ENCODE measurements at places on chromosomes 7 and 10. TPM values are rescaled to one million over a fixed set of nuclear protein-coding genes. Genes with fewer than 3 reads are reported as not detected.

PILRA gene
- polyA plus RNA-seq = 0.67 TPM

BTBD16 gene
- 0.04 TPM for polyA plus RNA-seq

CLDN15 gene
- 21.1 TPM for polyA plus RNA-seq

GRCh38 chr7:112635742-112636141, 154.5 kb downstream of the TMEM168 start:
- DNase-seq = no peak
- no peak overlapping the region for H3K27ac ChIP-seq
- no peaks in the 10 kb centered on the region for H3K36me3 ChIP-seq
- no peaks in the 10 kb centered on the region for H3K27me3 ChIP-seq
- no peak overlapping the region for H3K4me3 ChIP-seq
- peaks cover 3% of the 10 kb centered on the region for H3K4me1 ChIP-seq

DNA sequence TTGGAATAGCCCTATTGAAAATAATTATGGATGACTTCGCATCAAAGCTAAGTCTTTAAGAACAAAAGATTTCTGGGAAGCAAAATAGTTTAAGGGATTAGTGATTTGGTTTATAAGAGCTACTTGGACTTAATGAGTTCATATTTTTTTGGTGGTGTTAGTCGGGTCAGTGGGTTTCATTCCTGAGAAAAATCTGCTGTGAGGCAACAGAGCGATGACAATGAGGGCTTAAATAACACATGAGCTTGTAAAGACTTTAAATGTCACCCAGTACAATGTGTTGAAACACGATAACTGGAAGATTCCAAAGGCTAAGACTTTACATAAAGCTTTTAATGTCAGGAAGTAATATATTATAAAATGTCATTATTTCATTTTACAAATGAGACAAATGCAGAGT, 178.8 kb downstream of the ARL4A start:
- H3K27ac ChIP-seq = no peak overlapping the region
- peaks cover 6% of the 10 kb centered on the region for H3K4me1 ChIP-seq
- no peaks in the 10 kb centered on the region for H3K27me3 ChIP-seq
- no peak overlapping the region for H3K4me3 ChIP-seq
- peak; percentile 54 for DNase-seq

GRCh38 chr10:118467200-118467599, 125.1 kb upstream of the FAM204A start:
- no peaks in the 10 kb centered on the region for H3K27me3 ChIP-seq
- no peaks in the 10 kb centered on the region for H3K36me3 ChIP-seq
- DNase-seq = no peak
- no peak overlapping the region for H3K27ac ChIP-seq
- H3K4me1 ChIP-seq = no peaks in the 10 kb centered on the region

- no peak overlapping the region for H3K4me3 ChIP-seq
- no peaks in the 10 kb centered on the region for H3K36me3 ChIP-seq
- no peak for DNase-seq
- no peaks in the 10 kb centered on the region for H3K4me1 ChIP-seq
- no peak overlapping the region for H3K27ac ChIP-seq
Measured at GRCh38 chr7:142703655-142704305, 45.5 kb upstream of the PRSS1 start.

DNA sequence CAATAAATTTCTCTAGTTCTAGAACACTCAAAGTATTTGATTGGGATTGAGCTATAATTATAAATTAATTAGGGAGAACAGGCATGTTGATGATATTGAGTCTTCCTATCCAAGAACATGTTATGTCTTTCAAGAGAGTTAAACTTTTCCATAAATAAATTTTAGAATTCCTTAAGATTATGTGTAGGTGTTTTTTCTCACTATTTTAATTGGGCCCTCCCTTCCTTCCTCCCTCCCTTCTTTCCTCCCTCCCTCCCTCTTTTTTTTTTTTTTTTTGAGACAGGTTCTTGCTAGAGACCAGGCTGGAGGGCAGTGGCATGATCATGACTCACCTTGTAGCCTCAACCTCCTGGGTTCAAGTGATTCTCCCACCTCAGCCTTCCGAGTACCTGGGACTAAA, 20.2 kb downstream of the EXOC6 start:
- no peak overlapping the region for H3K4me3 ChIP-seq
- H3K27me3 ChIP-seq = no peaks in the 10 kb centered on the region
- H3K27ac ChIP-seq = no peak overlapping the region
- no peak for DNase-seq
- H3K36me3 ChIP-seq = peaks cover 5% of the 10 kb centered on the region
- peaks cover 35% of the 10 kb centered on the region for H3K4me1 ChIP-seq

DNA sequence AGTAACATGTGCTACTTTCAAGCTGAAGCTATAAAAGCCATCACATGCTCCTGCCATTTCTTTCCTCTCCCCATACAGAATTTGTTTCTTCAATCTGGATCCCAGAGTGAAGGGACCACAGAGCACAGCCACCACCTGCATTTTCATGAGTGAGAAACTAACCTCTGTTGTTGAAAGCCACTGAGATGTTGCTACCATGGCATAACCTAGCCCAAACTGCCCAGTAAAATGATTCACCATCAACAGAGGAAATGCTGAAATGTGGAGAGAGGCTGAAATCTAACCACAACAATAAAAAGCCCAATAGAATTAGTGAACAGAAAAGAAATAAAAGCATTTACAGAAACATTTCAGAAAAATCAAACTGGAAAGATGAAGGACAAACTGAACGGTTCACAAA, 125.2 kb downstream of the AMPH start:
- no peaks in the 10 kb centered on the region for H3K4me1 ChIP-seq
- no peaks in the 10 kb centered on the region for H3K27me3 ChIP-seq
- H3K27ac ChIP-seq = no peak overlapping the region

- no peaks in the 10 kb centered on the region for H3K4me1 ChIP-seq
- H3K27ac ChIP-seq = no peak overlapping the region
- no peak overlapping the region for H3K4me3 ChIP-seq
- DNase-seq = no peak
- peaks cover 2% of the 10 kb centered on the region for H3K36me3 ChIP-seq
Measured at GRCh38 chr10:1120306-1120705, 64.1 kb downstream of the WDR37 start.

DNA sequence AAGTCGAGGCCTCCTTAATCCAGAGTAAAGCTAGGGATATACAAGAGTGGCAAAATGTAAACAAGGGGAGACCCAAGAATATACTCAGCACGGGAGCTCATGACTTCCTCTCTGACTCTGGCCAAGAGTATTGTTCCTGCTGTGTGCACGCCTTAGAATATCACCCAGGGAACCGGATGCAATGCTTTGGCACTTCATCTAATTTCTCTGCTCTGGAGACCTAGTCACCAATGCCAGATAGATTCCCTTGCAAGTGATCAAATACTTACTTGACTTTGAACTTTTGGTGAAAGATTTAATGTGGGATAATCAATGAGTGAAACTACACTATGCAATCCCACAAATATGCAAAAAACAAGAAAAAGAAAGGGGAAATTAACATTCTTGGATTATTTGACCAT, 695.5 kb downstream of the INHBA start:
- no peaks in the 10 kb centered on the region for H3K27me3 ChIP-seq
- peaks cover 8% of the 10 kb centered on the region for H3K4me1 ChIP-seq
- H3K4me3 ChIP-seq = no peak overlapping the region
- no peak for DNase-seq

GRCh38 chr10:132131581-132132420, 54.9 kb upstream of the DPYSL4 start:
- DNase-seq = no peak
- no peak overlapping the region for H3K27ac ChIP-seq
- H3K27me3 ChIP-seq = no peaks in the 10 kb centered on the region
- H3K4me3 ChIP-seq = no peak overlapping the region
- no peaks in the 10 kb centered on the region for H3K4me1 ChIP-seq
- H3K36me3 ChIP-seq = no peaks in the 10 kb centered on the region

DNA sequence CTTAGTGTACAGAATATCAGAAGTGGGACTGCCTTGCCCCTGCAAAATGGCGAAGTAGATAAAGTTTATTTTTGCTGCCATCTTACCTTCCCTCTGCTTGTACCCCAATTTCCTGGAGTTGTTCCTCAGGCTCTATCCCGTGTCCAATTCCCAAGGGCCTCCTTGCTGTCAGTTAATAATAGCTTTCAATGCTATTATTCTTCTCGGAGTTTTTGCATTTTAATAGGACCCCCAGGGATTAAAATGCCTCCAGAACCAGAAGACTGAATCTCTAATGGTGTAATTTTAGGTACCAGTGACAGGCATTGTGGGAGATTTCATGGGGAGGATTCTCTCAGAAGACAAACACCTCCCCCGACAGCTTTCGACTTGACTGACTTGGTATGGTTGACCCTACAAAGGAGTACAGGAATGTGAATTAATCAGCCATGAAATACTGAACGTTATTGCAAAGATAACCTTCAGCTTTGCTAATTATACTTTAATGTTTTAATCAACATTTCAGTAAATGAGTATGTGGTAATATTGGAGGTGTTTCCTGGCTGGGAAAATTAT, 75.2 kb downstream of the ZNF22 start:
- no peak overlapping the region for H3K27ac ChIP-seq
- H3K27me3 ChIP-seq = peaks cover 4% of the 10 kb centered on the region
- DNase-seq = no peak
- H3K4me1 ChIP-seq = no peaks in the 10 kb centered on the region

DNA sequence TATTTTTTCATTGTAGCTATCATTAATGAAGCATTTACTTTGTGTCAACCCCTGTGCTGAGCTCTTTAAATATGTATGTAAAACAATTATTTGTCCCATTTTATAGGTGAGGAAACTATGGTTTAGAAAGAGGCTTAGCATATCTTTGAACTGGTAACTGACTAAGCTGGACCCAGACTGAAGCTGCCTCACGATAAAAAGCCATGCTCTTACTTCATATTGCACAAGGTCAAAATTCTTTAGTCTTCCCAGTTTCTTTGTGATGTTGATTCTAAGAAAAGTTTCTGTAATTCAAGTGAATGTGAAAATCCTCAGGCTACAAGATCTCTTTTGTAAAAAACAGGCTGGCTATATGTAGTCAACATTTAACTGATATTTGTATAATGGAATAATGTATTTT, 46.6 kb upstream of the SLC16A12 start:
- no peak for DNase-seq
- no peak overlapping the region for H3K4me3 ChIP-seq
- no peaks in the 10 kb centered on the region for H3K36me3 ChIP-seq
- H3K27ac ChIP-seq = no peak overlapping the region
- H3K4me1 ChIP-seq = no peaks in the 10 kb centered on the region

DNA sequence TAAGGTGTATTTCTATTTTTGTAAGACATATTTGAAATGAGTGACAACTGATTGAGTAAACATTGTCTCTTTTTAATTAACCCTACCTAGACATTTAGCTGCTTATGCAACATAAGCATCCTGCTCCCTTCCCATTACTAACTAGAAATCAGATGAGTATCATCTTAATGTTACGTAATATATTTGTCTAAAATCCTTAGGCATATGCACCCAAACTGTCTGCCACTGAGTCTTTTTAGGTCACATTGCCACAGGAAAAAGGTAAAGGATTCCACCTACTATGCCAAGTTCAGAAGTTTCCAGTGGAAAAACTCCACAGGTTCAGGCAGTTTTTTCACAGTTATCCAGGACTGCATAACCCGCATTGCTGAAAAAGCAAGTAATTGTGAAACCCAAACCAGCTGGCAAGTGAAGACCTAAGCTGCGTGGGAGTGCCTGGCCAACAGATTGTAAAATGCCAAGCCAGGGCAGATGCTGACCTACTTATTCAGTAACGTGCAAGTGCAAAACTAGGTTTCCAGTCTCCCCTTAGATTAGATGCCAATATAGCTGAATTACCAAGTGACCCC, 983.7 kb downstream of the GATA3 start:
- no peaks in the 10 kb centered on the region for H3K36me3 ChIP-seq
- DNase-seq = no peak
- no peaks in the 10 kb centered on the region for H3K27me3 ChIP-seq
- no peak overlapping the region for H3K27ac ChIP-seq
- H3K4me1 ChIP-seq = no peaks in the 10 kb centered on the region

- peaks cover 6% of the 10 kb centered on the region for H3K4me1 ChIP-seq
- DNase-seq = no peak
- no peak overlapping the region for H3K4me3 ChIP-seq
- H3K27ac ChIP-seq = no peak overlapping the region
Measured at GRCh38 chr7:157388301-157388700, 51.5 kb downstream of the DNAJB6 start.

DNA sequence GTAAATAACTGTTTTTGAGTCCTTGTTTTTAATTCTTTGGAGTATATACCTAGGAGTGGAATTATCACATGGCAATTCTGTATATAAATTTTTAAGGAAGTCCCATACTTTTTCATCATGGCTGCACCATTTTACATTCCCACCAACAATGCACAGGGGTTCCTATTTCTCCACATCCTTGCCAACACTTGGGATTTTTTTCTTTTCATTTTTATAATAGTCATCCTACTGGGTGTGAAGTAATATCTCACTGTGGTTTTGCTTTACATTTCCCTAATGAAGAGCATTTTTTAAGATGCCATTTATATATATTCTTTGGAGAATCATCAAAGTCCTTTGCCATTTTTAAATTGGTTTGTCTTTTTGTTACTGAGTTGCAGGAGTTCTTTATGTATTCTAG, 89.7 kb downstream of the ARID5B start:
- H3K4me3 ChIP-seq = no peak overlapping the region
- DNase-seq = no peak
- H3K27ac ChIP-seq = no peak overlapping the region
- H3K4me1 ChIP-seq = peaks cover 23% of the 10 kb centered on the region

DNA sequence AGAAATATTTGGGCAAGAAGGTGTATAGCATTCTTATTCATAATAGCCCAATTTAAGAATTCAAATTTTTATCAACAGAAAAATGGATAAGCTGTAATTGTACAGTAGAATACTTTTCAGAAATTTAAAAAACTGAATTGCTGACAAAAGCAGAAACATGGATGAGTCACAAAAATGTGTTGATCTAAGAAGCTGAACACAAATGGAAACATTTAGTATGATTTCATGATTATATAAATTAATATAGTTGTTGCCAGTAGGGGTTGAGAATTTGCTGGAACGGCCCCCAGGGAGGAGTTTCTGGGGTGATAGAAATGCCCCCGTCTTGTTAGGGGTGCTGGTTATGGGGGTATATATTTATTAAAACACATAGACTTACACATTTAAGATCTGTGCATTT, 179.1 kb downstream of the KLF6 start:
- no peak for DNase-seq
- no peaks in the 10 kb centered on the region for H3K36me3 ChIP-seq
- no peak overlapping the region for H3K4me3 ChIP-seq
- H3K4me1 ChIP-seq = no peaks in the 10 kb centered on the region
- H3K27ac ChIP-seq = no peak overlapping the region

GRCh38 chr7:28981161-28981465, 23.0 kb upstream of the TRIL start:
- peaks cover 2% of the 10 kb centered on the region for H3K27me3 ChIP-seq
- no peak for DNase-seq
- H3K27ac ChIP-seq = no peak overlapping the region
